Activated gamma-delta T cell treated with Interleukin-2 at 50 U/mL for 16 hours (primary cell): ENCODE measurements at places on chromosomes 7 and 10.
A peak's percentile ranks its signal among the peaks of the same experiment; 100 is the strongest.

DNA sequence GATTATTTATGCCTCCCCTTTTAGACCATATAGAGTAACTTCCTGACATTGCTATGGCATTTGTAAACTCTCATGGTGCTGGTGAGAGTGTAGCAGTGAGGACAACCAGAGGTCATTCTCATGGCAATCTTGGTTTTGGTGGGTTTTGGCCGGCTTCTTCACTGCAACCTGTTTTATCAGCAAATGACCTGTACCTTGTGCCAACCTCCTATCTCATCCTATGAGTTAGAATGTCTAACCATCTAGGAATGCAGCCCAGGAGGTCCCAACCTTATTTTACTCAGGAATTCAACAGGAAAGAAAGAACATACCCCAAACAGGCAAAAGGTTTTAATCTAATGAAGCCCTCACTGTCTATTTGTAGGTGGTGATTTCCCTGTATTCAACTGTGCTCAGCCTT is 205.4 kb upstream of the YAE1 start:
- no peak for DNase-seq

DNA sequence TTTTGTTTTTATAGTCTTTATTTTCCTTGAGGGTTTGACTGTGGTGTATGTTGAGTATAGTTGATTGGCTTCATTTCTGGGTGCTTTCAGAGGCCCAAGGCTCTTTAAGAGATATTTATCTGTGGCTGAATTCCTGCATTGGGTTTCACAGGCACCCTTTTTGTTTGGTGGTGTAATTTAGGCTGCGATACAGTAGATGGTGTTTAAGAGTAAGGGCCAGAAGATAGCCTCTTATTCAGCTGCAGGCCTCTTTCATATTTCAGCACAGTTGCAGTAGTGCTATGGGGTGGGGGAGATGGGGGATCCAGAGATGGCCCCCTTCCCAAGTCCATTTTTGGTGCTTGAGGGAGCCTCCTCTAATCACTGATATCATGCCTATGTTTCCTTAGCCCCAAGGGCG is 69.7 kb downstream of the MGAM2 start:
- DNase-seq = no peak

GRCh38 chr10:72502581-72502980 is 123.3 kb downstream of the MICU1 start:
- DNase-seq = no peak

- DNase-seq = no peak
These were observed 261.6 kb downstream of the TNS3 start for GRCh38 chr7:47320296-47320695.

GRCh38 chr7:138667535-138668228 is 33.5 kb downstream of the SVOPL start:
- DNase-seq = no peak

DNA sequence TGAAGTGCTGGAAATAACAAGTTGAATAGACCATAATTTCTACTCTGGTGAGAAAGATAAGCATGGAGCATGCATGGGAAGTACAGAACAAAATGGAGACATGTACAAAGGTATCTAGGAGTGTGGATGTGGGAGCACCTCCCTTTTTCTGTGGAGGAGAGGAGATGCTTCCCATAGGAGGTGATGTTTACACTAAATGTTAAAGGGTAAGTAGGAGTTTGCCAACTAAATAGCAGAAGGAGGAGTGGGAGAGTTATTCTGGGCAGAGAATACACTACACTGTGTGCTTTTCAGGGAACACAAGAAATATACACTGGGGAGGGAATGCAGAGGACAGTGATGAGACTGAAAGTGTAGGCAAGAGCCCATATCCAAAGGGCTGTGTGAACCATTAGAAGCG is 21.1 kb upstream of the PANK1 start:
- no peak for DNase-seq

GRCh38 chr10:128324058-128324827 is 198.0 kb upstream of the MKI67 start:
- DNase-seq = no peak

GRCh38 chr10:23433701-23434100 is 5.2 kb upstream of the OTUD1 start:
- DNase-seq = no peak

DNA sequence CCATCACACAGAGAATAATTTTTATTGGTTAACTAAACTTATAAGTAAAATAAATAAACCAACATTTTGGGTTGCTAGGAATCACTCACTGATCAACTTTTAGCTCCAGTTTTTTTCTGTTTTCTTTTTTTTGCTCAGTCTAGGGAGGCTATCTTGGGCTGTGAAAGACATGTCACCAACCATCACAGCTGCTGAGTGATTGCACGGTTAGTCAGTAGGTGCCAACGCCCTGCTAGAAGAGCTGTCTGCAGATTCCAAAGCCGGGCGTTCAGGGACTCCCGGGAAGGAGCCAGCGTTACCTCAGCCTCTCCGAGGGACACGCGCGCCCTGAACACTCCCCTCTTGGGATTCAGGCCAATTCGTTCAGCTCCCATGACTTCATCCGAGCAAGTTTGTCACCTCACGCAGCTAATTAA is 604 bp upstream of the STAM start:
- no peak for DNase-seq

DNA sequence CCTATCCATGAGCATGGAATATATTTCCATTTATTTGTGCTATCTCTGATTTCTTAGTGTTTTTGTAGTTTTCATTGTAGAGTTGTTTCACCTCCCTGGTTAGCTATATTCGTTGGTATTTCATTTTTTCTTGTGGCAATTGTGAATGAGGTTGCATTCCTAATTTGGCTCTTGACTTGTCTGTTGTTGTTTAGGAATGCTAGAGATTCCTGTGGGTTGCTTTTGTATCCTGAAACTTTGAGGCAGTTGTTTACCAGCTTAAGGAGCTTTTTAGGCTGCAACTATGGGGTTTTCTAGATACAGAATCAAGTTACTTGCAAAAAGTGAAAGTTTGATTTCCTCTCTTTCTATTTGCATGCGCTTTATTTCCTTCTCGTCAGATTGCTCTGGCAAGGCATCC is 304.7 kb upstream of the GRM3 start:
- DNase-seq = no peak

DNA sequence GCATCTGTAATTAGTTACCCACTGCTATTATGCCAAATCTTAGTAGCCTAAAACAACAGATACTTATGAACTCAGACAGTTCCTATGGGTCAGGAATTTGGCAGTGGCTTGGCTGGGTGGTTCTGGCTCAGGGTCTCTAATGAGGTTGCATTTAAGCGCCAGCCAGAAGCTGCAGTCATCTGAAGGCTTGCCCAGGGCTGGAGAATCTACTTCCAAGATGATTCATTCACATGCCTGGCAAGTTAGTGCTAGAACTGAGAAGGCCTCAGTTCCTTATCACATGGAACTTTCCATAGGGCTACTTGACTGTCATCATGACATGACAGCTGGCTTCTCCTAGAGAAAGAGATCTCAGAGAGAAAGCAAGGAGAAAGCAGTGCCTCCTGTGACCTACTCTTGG is 121.3 kb downstream of the AVL9 start:
- no peak for DNase-seq

DNA sequence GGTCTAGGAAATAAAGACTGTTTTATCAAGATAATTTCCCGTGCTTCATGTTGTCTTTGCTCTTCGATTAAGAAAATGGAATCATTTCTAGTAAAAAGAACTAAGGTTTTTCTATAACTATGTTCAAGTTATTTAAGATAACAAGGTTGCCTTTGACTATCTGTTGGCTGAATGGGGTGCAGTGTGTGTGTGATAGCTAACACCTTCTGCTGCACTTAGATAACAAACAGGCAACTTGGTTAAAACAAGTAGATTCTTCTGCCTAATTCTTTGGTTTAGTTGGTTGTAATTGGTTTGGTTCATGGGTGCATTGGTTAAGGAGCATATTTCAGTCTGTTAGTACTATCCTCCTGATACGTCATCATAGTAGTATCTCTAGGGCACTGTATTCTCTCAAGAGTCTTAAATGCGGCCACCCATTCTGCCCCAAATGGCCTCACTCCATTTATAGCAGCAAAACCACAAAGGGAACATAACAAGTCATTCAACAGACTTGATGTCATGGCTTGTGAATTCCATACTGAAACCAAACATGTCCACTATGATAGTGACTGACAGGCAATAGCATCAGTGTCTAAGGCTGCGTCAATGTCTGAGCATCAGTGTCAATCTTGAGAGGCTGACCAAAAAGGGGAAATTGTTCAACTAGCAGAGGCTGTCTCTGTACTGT is 55.7 kb downstream of the CCDC3 start:
- no peak for DNase-seq

GRCh38 chr7:118195837-118196474 is 12.0 kb downstream of the LSM8 start:
- DNase-seq = peak; percentile 47

DNA sequence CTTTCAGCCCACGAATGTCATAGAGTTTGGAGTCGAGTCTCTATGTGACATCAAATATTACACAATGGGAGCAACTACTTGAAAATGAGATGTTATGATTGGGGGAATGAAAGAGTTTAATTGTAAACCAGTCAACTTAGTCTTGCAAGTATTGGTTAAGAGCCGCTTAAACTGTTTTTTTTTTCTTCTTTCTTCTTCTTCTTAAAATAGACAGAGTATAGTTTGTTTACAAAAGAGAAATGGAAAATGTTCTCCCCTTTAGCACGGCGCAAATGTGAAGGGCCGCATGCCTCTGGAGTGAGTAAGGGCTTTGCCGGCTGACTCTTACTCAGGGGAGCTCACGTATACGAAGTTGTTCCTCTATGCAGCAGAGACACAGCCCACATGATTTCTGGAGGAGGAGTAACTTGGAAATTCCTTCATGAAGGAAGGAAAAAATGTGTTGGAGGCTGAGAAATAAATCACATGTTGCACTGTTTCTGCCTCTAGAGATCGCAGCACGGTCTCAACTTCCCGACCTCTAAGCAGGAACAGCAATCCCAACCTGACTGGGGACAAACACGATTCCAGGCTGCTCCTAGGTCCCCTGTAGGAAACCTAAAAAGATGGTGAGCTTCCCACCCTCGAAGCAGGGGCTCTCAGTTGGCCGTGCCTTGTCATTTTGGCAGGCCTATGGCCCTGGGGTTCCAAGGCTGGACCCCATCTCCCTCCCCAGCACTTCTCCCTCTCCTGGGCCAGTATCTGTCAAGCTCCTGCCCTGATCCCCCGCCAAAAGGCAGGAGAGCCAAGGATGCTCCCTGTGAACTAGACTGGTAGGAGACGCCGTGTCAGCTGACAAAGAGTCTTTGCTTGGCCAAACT is 44.8 kb downstream of the MYOF start:
- no peak for DNase-seq

GRCh38 chr10:103896225-103896624 is 21.8 kb downstream of the STN1 start:
- DNase-seq = no peak

DNA sequence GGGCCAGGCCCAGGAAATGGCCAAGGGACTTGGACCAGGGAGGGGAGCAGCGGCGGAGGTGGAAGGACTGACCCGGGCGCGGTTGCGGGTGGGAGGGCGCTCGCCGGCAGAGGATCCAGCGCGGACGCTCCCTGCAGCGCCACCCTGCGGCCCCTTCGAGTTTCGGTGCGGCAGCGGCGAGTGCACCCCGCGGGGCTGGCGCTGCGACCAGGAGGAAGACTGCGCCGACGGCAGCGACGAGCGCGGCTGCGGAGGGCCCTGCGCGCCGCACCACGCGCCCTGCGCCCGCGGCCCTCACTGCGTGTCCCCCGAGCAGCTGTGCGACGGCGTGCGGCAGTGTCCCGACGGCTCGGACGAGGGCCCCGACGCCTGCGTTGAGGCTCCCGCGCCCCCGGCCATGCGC is 16.8 kb upstream of the ZNF467 start:
- no peak for DNase-seq

GRCh38 chr7:42982604-42983115 is 50.5 kb downstream of the MRPL32 start:
- DNase-seq = no peak

DNA sequence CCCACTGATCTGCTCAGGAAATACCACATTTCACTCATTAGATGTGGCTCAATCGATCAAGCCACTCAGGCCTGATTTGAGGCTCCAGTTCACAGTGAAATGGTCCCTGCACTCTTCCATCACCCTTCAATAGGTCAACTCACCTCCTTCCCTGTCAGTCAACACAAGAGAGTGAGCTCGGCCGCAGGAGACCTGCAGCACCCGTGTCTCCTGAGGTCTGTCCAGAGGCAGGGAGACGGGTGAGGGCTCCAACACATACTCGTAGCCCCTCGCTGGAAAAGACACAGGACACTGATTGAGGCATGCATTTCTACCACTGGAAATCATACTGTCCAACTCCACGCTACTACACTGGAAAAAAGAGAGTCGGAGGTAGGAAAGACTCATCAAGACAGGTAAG is 7.1 kb downstream of the RCC1L start:
- no peak for DNase-seq

DNA sequence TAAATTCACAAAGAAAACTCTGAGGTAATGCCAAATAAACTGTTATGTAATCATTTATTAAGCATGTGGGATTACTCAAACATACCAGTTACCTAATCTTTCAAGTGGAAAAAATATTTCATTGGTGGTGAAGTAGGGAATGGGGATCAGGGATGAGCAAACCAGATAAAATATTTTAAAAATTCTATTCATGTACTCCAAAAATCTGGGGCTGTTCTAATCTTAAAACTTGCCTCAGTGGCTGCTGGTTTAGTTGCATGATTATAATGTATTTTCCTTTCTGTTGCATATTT is 19.5 kb downstream of the LMOD2 start:
- no peak for DNase-seq

- DNase-seq = no peak
These were observed 108.9 kb downstream of the TPST1 start for GRCh38 chr7:66313886-66314568.

- DNase-seq = no peak
These were observed 3.1 kb upstream of the HILPDA start for GRCh38 chr7:128452552-128452951.

DNA sequence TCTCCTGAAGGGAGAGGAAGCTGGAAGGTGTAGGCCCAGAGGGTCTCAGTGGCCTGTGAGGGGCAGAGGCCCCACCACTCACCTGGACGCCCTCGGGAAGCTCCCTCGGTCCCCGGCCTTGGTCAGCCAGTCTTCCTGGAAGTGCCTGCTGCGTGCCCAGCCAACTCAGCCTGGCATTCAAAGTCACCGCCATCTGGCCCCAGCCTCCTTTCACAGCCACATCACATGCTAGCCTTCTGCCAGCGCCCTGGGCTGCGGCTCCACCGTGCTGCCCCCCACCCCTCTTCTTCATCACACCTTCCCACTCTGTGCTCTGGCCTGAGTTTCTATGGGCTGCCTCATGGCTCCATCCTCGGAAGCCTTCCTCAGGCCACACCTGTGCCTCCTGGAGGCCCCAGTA is 98.0 kb downstream of the ZMIZ1 start:
- DNase-seq = no peak
